ENCODE measurements at places on chromosomes 6 and 20.

DNA sequence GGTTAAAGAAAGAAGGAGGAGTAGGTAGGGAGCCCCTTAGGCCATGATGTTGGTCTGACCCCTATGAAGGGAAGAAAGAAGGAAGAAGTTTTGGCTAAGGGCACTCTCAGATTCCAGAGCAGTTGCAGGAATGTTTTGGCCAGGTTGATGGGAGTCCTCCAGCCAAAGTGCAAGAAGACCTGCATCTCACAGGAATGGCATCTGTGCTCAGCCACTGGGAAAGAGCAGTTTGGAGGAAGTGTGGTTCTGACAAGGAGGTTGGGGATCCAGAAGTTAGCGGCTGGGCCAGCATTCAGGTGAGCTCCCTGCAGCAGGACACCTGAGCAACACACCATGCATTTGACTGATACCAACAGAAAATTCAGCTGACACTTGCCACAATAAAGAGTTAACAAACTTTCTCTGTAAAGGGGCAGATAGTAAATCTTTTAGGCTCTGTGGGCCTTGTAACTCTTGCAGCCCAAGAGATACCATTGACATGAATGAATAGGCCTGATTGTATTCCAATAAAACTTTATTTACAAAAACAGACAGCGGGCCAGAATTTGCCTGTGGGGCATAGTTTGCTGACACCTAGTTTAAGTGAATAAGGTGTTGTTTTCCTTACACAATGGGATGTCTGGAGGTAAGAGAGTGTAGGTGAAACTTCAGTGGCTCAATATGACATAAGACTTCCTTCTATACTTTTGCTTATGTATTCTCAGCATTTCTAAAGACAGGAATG, 71.0 kb downstream of the EDN1 start:
- DNase-seq, result no peak

- DNase-seq, result no peak
Measured at GRCh38 chr20:19562426-19562825, 195.6 kb upstream of the RIN2 start.

DNA sequence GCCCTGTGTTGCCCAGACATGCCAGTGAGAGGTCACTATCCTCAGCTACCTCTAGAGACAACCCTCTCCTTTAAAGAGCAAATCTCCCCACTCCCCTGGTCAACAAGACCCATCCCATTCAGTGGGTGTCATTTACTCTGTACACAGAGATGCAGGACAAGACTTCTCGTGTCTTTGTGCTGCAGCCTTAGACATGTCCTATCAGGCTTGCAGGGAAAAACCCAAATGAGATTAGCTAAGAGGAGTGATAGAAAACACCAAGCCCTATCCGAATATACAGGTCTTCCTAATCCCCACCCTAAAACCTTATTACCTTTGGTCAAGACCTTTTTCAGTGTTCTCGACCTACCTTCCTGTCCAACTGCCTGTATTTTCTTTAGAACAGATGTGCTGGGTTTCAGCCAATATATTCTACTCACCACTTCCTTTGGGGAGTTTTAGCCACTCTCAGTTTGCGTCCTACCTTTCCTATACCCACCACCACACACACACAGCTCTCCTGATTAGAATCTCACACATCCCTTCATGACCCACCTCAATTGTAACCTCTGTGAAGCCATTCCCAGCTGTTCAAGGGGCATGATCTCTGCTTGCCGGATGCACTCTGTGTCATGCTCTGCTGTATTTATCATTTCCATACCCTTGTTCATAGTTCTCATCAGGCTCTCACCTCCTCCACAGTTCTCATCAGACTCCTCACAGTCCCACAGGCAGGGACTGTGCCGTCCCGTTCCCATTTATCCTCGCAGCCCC, 39.7 kb downstream of the TRAM2 start:
- DNase-seq, result no peak

DNA sequence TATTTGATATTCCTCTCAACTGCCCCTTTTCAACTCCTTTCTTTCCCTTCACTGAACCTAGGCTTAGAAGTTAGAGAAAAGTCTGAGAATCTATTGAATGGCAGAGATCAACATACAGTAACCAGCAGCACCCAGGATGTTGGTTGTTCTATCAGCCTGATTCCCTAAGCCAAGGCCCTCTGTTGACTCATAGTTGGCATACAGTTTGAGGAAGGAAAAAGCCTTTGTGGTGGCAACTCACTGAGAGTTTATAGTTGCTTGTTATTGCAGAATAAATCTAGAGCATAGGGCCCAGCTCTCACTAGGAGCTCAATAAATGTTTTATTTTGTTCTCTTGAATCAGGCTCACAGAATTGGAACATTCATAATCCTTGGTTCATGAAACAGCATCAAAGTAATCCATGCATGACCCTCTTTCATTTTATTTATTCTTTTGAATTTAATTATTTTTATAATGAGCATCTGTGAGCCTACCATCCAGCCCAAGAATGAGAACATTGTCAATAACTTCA, 119.1 kb upstream of the ADGRF1 start:
- peak; percentile 69 for DNase-seq

DNA sequence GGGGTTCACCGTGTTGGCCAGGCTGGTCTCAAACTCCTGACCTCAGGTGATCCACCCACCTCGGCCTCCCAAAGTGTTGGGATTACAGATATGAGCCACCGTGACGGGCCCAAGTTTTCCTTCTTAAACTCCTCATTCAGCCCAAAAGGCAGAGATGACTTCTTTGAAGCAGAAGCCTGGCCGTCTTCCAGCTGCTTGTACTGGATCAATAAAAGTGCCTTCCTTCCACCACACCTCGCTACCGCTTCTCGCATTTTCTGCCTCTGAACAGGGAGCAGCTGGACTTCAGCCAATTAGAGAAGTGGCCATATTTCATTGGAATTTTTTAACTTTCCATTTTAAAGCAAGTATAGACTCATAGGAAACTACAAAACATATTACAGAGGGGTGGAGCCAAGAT, 241.1 kb downstream of the PREX1 start:
- no peak for DNase-seq
